ENCODE measurements at places on chromosomes 4 and X.

- DNase-seq, result no peak
Measured at GRCh38 chrX:25536307-25536970, 520.7 kb upstream of the ARX start.

GRCh38 chrX:136627409-136627808 is 20.5 kb upstream of the CD40LG start:
- no peak for DNase-seq

- DNase-seq, result no peak
Measured at GRCh38 chr4:78410676-78411075, 140.9 kb upstream of the ANXA3 start.

- DNase-seq, result no peak
Measured at GRCh38 chrX:135605906-135606305, 85.4 kb downstream of the INTS6L start.

- DNase-seq, result no peak
Measured at GRCh38 chr4:168643111-168643795, 146.4 kb downstream of the PALLD start.

- no peak for DNase-seq
Measured at GRCh38 chr4:156388826-156389225, 435.2 kb upstream of the CTSO start.

DNA sequence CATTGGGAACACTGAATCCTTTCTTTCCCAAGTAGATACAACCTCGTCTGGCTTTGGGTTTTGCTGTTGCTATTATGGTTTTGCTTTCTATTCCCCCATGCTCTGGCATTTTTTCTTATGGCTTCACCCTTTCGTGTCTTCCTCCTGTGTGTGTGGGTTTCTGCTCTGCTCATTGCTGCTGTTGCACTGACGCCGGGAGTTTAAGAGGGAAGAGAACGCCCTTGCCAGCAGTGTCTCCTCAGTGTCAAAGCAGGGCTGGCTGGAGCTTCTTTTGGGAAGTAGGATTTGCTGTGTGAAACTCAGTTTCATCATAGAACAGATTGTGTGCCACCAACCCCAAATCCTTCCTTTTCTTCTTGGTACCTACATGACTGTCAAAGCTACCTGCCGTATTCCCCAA is 63.7 kb downstream of the CLDN22 start:
- DNase-seq, result no peak

DNA sequence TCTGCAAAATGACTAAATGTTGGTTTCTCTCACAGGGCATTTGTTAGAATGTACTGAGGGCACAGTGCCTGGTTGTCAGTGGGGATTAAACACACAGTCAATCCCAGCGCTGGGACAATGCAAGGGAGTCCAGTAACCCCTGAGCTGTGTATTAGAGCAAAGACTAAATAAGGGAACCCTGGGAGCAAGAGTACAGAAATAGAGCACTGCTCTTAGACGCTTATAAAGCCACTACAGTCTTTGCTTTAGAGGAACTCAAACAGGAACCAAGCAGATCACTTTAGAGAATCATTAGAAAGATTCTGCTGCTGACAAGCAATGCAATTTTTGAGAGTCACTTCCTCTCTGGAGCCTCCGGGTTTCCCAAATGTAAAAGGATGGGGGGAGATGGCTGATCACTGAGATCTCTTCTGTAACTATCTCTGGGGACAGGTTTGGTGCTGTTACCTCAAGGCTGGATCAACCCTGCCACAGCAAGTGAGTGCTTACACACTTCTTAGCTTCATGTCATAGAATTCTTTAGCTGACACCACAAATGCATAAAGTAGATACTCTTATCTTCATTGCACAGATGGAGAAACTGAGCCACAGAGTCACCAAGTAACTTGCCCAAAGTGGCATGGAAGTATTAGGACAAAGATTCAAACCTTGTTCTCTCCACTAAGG is 137.8 kb upstream of the CPEB2 start:
- no peak for DNase-seq
